ENCODE measurements at places on chromosomes 2 and 18.

- no peak for DNase-seq
These were observed 84.9 kb downstream of the MAPK4 start for GRCh38 chr18:50644807-50645206.

DNA sequence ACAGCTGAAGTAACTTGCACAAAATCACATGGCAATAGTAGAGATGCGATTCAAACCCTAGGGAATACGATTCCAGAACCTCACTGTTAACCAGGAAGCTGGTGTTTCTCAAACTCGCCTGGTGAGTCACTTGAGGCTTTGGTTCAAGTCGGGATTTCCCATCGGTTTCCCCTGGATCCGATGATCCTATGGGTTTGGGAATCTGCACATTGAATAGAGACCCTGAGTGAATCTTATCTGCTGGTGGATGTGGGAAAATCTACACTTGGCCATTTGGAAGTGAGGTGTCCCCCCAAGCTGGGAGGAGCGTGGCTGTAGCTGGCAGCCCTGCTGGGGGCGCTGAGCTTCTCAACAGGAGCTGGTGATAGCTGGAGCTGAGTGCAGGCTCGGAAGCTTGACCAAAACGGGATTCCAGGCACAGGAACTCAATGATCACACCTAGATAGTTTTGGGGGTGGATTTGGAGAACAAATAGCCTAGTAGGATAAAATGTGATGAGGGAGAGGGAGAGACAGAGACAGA, 135.4 kb downstream of the PRKCE start:
- DNase-seq, result no peak

- no peak for DNase-seq
These were observed 33.8 kb upstream of the TMEM17 start for GRCh38 chr2:62539606-62540407.

DNA sequence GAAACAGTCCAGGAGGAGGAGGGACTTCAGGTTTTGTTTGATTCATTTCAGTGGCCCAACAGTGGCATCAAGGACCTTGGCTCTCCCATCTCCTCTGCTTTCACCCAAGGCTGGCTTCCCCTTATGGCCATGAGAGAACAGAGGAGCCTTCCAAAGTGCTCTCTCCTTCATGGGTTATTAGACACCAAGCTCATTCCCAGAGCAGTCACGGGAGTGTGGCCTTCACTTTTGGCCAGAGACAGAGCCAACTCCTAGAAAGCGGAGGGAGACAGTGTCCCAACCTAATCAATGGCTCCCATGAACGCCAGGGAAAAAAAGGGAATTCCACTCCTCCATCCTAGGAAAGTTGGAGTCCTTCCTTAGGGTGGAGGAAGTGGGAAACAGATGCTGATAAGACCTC, 871 bp upstream of the DUSP28 start:
- DNase-seq, result no peak

DNA sequence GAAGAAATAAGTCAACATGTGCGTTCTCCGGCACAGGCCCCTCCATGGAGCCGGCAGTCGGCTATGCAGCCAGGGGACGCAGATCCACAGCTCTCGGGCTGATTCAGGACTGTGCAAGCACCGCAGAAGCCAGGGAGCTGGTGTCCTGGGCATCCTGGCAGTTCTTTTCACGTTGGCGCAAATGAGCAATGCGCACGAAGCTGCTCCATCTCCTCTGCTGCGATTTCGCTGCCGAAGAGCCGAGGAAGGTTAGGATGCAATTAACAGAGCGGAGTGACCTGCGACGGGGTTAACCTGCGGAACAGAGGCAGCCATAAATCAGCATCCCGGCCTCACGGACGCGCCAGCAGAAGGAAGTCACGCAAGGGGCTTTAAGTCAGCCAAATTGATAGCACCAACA, 107.1 kb upstream of the POU3F3 start:
- DNase-seq, result no peak

All from GM13977 (cell line).